ENCODE measurements at places on chromosomes 11 and 22.

DNA sequence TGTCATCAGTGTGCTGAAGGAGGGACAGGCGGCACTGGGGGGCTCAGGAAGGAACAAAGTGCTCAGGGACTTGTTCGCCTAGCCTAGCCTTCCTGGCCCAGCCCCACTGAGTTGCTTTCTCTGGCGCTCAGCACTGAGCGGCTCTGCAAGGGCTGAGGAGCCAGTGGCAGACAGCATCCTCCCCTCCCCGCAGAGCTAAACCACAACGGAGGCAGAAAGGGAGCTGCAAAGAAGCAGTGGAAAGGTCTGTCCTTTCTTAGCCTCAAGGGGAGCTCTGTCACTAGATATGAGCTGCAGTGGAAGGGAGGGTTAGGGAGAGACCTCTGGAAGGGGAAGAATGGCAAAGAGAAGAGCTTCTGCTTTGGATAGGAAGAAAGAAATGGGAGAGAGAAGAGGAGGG lies 89.7 kb upstream of the PHOX2A start:
- no peak for DNase-seq

- no peak for DNase-seq
Measured at GRCh38 chr11:2092464-2092910, 46.7 kb downstream of the IGF2 start.

GRCh38 chr11:121572571-121573059 lies 119.8 kb upstream of the SORL1-AS1 start:
- no peak for DNase-seq

DNA sequence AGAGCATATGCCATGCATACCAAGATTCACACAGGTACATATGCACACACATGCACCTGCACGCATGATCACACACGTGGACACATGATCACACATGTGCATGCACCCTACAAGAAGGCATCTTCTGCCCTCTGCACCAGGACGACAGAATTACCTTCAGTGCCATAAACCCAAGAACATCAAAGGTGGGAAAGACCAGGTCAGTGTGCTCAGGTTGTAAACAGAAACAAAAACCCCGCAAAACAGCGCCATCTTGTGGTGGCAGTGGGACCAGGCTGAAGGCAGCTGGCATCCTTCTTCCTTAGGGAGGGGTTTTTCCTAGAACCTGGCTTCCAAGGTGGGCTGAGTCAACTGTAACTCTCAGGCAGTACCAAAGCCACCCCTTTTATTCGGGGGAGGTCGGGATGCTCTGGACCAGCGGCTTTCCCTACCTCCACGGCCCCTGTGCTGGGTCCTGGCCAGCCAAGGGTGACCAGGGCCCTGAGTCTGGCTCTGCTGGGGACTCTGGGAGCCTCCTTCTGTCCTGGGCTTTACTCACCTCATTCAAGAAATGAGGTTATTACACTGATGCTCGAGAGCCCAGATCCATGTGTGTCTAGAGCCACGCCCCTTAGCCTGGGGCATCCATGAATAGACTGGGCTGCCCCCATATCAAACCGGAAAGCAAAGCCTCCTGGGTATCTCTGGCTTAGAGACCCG lies 69.4 kb upstream of the FGF3 start:
- DNase-seq, result peak; percentile 76

DNA sequence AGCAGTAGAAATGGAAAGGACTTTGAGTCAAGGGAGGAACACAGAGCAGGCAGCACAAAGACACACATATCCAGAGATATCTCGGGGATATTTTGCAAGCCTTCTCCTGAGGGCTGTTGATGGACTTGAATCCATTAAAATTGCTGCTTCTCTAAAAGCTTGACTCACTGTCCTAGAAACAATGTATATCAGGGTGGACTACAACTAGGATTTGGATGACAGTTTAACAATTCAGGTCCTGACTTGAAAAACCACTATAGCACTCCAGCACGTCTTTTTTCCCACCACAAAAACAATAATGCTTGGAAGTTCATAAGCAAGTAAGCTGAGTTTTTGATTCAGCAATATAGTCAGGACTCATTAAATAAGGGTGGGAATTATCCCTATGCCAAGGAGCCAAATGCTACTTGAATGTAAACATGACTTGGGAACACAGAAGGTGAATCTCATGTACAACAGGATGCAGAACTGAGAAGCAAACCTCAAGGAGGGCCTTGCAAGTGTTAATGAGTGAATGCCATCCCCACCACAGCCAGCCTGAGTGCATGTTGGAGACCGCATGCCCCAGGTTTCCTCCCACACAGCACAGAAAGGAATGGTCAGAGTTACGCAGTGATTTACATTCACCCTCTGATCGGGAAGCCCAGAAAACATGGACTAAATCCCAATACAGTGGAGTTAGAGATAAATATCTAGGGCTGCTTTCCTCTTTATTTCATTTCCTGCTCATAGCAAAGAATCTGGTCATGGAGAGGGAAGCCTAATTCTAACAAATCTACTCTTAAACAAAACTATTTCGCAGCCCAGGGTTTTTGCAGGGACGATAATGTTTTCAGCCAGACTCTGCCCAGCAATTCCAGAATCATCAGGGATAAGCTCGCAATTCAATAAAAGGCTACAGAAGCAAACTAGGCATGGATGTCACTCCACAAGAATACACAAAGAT lies 98.4 kb upstream of the OR9G4 start:
- no peak for DNase-seq

GRCh38 chr11:71420455-71421241 lies 27.5 kb downstream of the DHCR7 start:
- peak; percentile 58 for DNase-seq

GRCh38 chr22:50481440-50482106 lies at the start of gene ADM2:
TSS of gene ADM2 (plus strand) at chr22:50481543. CDS start at chr22:50481848, 305 bp downstream.
- DNase-seq, result no peak

DNA sequence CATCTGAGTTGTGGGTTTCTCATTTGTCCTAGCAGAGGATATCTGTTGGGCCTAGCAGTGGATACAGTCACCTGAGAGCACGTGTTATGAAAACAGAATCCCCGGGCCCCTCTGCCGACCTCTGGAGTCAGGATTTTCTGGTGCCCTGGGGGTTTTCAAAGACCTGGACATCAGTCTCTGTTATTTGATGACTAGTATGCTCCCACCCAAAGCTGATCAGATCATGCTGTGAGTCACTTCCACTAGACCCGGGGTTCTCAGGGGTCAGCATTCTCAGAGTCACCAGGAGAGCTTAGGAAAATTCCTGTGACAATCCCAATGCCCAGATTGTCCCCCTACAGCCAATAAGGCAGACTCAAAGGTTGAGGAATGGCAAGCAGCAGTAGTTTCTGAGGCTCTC lies 38.7 kb downstream of the KCNJ1 start:
- DNase-seq, result no peak

GRCh38 chr11:7449211-7449840 lies 36.0 kb upstream of the OLFML1 start:
- no peak for DNase-seq

GRCh38 chr11:9273376-9274336 lies 8.5 kb upstream of the DENND5A start:
- DNase-seq, result no peak

DNA sequence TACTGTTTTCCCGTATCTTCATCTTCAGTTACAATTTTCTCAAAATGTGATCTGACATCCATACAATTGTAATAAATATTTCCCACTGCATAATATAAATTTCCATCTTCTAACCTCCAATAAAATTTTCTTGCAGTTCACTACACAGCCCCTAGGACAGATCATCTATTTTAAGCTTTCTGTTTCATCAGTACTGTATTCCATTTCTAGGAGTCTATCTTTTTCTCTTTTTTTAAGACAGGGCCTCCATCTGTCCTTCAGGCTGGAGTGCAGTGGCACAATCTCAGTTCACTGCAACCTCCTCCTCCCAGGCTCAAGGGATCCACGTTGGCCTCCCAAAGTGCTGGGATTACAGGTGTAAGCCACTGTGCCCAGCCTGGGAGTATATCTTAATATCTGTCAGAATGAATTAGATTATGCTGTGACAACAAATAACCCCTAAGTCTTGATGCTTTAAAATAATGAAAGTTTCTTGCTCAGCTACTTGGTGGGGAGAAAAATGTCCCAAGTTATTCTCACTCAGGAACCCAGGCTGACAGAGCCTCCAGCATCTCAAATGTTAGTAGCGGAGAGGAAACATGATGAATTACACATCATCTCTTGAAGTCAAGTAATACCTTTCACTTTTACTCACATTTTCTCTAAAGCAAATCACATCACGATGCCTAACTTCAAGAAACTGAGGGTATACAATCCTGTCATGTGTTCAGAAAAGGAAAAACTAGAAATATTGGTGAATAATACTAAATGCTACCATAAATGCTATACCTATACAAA lies 92.2 kb downstream of the BUD13 start:
- DNase-seq, result no peak

Data from H54 (cell line).